GM13976 (cell line): ENCODE measurements at places on chromosomes 2 and 18.

- no peak for DNase-seq
These were observed 115.4 kb upstream of the STK17B start for GRCh38 chr2:196286821-196287220.

GRCh38 chr2:128625963-128626759 is 307.5 kb upstream of the HS6ST1 start:
- DNase-seq = no peak

GRCh38 chr2:4903656-4904348 is 788.4 kb upstream of the SOX11 start:
- no peak for DNase-seq

- no peak for DNase-seq
These were observed 27.5 kb upstream of the REEP1 start for GRCh38 chr2:86364894-86365293.

GRCh38 chr2:38504169-38504568 is 98.6 kb downstream of the HNRNPLL start:
- no peak for DNase-seq

DNA sequence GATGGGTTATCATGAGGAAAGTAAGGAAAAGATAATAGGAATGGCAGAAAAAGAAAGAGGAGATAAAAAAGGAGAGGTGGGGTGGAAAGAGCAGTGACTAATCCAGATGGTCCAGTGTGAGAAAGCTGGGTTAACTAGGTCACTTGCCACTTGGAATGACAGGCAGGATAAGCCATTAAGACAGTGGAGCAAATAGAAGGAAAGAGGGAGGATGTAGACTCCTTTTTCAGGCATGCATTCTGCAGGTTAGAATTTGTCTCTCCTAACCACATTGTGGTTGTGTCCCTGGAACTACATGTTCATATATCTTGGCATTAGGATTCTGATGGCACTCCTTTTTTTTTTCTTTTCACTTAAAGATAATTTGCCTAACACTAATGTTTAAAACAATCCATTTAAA is 13.4 kb upstream of the NEMP2 start:
- DNase-seq = no peak

GRCh38 chr2:136905779-136906178 is 140.4 kb downstream of the THSD7B start:
- no peak for DNase-seq

GRCh38 chr2:95010718-95011117 is 14.8 kb upstream of the MAL start:
- DNase-seq = no peak

DNA sequence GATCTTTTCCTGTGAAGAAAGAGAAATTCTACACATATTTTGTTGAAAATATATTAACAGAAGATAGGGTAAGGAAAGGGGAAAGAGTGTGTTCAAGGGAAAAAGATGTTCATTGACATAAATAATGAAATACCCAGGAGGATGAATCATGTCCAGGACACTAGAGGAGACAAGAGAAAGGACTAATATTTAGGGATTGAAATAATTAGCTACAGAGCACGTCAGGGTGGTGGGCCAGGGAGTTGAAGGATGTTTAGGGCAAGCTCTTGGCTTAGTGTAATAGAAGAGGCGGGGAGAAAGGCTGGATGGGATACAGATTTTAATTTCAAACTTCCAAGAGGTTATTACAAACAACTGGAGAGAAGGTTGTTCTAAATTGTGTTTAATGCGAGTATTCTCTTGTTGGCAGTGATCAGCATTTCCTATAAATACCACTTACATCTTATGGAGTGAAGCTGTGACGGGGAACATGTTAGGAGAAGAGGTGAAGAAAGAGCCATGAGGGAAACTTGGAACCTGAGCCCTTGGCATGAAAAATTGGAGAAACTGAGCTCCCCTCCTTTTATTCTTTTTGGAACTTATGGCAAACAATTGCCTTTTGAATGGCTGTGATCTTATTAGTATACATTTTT is 36.6 kb upstream of the CETN1 start:
- no peak for DNase-seq

- DNase-seq = no peak
These were observed 36.2 kb downstream of the TLK1 start for GRCh38 chr2:171124541-171124940.

DNA sequence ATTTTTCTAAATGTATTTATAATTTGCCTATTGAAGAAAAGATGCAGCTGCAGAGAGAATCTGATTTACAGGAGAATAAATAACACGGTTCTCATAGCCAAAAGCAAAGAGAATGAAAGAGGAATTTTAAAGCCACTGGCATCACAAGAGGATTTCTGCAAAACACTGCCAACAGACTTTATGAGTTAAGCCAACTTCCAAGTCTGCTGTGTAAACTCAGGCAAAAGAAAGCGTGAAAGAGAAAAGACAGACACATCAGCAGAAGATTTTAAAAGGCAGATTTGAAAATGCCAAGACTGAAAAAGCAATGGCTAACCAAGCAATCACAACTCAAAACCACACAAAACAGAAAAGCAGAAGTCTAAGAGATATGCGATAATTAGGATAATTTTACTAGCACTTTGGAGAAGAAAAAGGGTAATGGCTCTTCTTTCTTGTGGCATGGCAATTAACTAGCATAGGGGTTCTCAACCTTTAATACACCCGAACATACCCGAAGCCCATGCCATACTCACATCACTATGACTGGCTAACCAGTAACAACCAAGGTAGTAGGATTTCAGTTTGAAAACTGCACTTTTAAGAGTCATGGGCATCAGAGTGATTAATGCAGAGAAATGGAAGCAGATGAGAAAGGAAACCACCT is 4.9 kb downstream of the DARS1 start:
- no peak for DNase-seq

DNA sequence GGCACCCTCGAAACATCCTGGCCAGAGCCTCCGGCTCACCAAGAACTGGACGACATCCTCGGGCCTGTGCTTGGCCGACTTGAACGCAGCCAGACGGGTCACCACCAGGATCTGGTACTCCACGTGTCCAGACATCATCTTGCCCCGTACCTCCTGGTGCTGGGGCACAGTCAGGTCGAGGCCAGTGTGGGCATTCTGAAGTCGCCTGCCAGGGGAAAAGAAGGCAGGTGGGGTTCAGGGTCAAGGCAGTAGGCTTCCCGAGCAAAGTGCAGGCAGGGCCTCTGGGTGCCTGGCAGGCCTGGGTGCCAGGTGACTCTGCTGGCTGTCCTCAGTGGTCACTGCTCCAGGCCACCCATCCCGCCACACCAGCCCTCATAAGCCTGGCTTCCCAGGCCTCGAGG is 5.6 kb downstream of the HS1BP3 start:
- no peak for DNase-seq

- DNase-seq = no peak
These were observed 33.3 kb upstream of the CXCR4 start for GRCh38 chr2:136151021-136151971.

GRCh38 chr18:8380006-8380405 is 229.2 kb upstream of the RAB12 start:
- no peak for DNase-seq

GRCh38 chr2:209146682-209147320 is 277.0 kb upstream of the MAP2 start:
- DNase-seq = no peak
